GM03348 (cell line): ENCODE measurements at places on chromosomes 16 and 17.

DNA sequence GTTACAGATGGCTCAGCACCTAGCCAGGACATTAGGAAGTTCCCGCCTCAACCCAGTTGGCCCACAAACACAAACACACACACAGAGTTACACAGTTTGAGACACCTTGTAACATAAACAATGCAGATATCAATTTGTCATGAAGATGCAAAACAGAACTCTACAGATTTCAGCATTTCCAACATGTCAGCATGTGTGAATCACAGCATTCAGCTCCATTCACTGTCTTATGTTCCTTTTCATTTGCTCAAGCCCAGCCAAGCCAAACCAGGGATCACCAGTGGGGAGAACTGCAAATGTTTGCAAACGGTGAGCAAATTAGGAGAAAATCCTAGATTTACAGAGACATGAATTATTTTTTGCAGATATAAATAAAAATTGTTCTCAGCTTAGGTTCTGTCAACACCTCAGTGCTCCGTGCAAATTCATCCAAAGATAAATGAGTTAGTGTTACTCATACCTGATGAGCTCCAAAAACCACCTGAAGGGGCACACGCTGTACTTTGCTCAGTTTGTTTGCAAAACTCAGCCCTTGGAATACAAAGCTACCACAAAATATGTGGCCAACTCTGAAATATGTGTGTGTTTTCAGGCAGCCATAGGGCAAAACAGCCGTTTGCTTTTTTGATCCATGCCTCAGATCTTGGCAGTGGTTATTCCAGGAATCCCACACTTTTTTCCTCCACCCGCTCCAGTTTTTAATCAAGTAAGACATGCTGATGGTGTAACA lies 16.3 kb upstream of the COX10 start:
- no peak for DNase-seq

GRCh38 chr16:47979164-47979520 lies 176.7 kb downstream of the ABCC12 start:
- no peak for DNase-seq

GRCh38 chr16:30335598-30336474 lies 19.3 kb downstream of the CD2BP2 start:
- peak; percentile 13 for DNase-seq

GRCh38 chr17:49820773-49821172 lies 27.1 kb downstream of the TAC4 start:
- no peak for DNase-seq

DNA sequence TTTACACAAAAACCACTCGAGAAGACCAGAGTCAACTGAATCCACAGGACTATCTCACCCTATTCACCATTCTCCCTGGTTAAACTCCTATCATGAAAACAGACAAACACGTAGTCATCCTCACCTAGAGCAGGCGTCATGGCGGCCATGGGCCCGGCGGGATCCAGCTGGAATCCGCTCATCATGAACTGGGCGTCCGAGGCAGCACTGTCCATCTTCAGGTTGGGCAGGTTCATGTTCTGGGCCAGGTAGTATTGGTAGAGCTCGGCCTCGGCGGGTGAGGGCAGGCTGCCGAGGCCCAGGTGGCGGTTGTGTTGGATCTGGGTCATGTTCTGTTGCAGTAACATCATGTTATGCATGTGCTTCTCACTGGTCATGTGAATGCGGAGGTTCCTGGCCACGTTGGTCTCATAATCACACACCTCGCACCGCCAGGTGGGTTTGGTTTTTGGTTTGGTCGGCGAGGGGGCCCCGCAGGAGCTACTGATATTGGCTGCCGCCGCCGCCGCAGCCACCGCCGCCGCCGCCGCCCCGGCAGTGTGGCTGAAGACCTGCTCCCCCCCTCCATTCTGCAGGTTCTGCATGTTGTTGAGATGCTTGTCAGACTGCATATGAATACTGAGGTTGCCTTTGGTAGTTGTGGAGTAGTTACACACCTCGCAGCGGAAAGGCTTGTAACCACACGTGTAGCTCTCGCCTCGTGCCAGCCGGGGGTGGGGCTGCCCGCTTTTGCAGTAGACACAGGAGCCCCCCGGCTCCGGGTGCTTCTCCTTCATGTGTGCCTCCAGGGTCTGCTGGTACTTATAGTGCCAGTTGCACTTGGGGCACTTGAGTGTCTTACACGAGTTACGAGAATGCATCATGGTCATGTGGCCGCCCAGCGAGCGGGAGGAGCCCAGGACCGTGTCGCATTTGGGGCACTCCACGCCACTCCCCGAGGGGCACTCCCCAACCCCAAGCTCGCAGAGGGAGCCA lies 90.3 kb downstream of the ZFHX3 start:
- no peak for DNase-seq

- no peak for DNase-seq
These were observed 24.8 kb downstream of the DNAJA2 start for GRCh38 chr16:46948548-46949166.

DNA sequence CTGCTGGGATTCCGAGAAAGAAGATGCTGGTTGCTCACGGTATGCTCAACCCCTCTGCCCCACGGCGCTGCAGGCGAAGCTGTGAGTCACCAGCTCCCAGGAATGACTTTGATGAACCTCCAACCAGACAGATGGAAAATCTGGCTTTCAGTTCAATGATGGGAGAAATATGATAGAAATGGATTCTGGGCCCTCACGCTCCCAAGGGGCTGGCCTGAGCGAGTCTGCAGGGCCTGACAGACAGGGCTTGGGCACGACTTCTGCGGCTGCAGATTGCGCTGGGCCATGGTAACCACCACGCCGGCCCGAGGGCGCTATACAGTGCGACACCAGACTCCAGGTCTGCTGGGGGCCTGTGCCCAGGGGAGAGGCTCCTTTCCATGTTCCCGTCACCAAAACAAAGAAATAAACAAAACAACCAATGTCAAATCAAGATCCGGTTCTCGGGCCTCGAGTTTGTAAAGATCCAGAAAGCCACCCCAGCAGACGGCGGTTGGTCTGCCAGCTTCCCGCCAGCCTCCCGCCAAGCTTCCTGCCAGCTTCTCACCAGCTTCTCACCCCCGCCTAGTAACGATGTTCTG lies 11.1 kb upstream of the ABR start:
- peak; percentile 89 for DNase-seq

DNA sequence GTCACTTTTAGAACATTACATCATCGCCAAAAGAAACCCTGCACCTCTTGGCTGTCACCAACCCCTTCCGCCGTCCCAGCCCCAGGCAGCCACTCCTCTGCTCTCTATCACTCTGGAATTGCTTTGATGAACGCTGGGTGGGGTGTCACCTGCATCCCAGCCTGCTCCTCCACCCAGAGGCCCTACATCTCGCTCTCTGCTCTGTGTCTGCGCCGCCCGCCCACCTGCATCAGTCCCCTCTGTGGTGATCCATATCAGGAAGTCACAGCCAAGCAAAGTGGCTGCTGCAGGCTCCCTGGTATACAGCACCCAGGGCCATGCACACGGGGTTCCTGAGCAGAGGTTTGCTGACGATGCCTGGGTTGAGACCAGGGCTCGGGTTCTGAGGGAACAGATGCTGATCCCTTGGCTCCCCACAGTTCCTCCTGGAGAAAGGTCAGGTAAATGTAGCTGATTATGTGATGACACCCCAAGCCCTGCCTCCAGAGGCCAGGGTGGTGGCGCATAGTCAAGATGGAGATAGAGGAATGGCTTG lies 30.8 kb downstream of the MPRIP start:
- DNase-seq: no peak

DNA sequence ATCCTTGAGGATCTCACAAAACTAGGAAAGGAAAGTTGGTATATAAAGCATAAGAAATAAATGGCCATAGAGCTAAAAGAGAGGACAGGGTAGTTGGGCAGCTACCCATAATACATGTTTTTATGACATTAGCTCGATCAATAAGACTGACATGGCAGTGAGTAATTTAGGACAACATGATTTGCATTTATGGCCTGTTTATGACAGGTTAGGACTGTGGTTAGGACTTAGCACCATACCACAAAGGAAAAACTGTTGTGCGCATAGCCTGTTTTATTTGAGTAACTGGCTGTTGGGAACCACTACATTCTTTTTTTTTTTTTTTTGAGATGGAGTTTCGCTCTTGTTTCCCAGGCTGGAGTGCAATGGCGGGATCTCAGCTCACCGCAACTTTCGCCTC lies 18.0 kb upstream of the TRIM37 start:
- DNase-seq: no peak

- DNase-seq: no peak
These were observed 116.2 kb downstream of the GNAO1 start for GRCh38 chr16:56307534-56307873.

DNA sequence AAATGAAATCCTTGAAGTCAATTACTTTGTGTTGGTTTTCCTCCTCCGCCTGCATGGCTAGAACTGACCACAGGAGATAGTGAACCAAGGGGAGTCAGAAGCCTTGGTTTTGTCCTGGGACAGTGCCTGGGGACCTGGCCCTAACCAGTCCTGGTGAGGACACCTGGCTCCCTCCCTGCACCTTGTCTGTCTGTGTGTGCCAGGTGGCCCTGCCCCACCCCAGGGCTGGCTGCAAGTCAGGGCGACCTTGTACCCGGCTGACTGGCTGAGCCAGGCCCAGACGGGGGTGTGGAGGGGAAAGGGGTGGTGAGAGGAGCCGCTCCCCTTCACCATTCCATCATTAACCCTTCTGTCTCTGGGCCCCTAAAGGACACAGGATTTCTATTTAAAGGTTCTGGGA lies 3.4 kb downstream of the RAPGEFL1 start:
- DNase-seq: no peak

DNA sequence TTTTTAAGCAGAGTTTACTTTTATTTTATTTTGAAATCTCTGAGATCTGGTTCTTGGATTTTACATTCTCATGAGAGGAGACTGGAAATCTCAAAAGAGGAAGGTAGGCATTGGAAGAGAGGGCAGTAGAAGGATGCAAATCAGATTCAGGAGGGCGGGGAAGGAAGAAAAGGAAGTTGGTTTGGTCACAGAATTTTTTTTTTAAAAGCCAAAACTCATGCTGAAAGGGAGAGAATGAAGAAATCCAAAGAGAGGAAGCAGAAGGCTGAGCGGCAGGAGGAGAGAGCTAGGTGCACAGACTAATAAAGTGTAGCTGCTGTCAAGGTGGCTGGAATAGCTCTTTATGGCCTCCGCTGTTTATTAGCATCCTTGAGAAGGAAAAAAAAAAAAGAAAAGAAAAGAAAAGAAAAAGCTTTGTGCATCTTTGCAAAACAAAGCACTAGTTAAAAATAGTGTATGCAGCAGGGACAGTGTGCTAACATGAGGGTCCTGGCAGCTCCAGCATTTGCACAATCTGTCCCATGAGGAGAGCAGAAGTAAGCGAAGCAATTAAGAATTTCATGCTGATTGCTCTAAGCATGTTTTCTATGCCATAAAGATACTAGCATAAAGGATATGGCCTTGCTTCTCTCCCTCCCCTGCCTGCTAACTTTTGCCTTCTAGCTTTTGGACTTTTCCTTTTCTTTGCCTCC lies 194.2 kb downstream of the ZFHX3 start:
- DNase-seq: no peak

- no peak for DNase-seq
These were observed 209.4 kb upstream of the C16orf82 start for GRCh38 chr16:26857371-26857770.

DNA sequence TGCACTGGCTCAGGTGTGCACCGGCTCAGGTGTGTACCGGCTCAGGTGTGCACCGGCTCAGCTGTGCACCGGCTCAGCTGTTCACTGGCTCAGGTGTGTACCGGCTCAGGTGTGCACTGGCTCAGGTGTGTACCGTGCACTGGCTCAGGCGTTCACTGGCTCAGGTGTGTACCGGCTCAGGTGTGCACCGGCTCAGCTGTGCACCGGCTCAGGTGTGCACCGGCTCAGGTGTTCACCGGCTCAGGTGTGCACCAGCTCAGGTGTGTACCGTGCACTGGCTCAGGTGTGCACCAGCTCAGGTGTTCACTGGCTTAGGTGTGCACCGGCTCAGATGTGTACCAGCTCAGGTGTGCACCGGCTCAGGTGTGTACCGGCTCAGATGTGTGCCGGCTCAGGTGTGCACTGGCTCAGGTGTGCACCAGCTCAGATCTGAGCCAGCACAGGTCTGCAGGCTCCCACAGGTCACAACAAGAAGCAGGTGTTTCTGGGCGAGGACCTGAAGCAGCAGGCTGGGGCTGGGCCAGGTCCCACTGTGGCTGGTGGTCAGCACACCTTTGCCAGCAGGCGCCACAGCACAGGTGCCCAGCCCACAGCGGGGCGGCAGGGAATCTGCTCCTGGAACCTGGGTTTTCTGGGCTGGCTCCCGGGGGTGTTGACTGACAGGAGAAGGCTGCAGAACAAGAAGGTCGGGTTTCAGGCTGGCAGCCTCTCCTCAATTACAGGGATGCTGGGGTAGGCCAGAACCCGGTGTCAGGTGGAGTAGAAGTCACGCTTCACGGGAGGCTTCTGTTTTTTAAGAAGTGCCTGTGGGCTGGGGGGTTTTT lies 17.2 kb downstream of the METRNL start:
- DNase-seq: no peak

- DNase-seq: no peak
These were observed 19.1 kb upstream of the CHST6 start for GRCh38 chr16:75514296-75514695.

DNA sequence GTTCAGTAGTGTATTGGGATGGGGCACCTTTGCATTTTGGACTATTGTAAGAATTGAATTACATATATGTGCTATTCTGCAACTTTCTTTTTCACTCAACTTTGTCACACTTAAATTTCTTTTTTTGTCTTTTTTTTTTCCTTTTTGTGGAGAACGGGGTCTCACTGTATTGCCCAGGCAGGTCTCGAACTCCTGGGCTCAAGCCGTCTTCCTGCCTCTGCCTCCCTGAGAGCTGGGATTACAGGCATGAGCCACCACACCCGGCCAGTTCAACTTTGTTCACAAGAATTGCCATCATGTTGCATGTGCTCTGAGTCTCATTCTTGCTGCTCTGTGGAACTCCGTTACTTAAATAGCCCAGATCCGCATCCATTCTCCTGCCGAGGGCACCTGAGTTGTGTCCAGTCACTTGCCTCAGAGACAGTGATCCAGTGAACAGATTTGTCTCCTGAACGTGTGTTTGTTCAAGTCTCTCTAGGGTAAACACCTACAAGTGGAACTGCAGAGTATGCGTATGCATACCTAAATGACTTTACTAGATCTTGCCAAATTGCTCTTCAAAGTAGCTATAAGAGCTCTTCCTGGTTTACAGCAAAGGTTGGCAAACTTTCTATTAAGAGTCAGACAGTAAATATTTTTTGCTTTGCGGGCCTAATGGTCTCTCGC lies 3.4 kb upstream of the SLC38A10 start:
- no peak for DNase-seq

GRCh38 chr17:38958326-38958725 lies 8.9 kb downstream of the FBXO47 start:
- DNase-seq: peak; percentile 6

DNA sequence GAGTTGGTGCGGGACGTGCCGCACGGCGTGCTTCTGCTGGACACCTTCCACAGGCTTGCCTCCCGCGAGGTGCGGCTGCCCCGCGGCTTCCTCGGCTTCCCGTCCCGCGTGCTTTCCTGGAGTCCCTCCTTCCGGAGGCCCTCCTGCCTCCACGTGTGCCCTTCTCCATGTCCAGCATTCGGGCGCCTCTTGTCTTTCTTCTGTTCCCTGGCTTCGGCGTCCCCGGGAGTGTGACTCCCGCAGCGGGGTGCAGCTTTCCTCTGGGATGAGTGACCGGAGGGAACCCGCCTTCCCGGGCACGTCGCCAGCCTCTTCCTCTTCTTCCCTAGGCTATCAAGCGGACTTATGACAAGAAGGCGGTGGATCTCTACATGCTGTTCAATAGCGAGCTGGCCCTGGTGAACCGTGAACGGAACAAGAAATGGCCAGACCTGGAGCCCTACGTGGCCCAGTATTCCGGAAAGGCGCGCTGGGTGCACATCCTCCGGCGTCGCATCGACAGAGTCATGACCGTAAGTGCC lies 23.0 kb downstream of the DNAH2 start:
- DNase-seq: no peak

- DNase-seq: no peak
These were observed 1.9 kb upstream of the MT1B start for GRCh38 chr16:56649820-56650219.

- peak; percentile 67 for DNase-seq
These were observed 5.8 kb downstream of the NLGN2 start for GRCh38 chr17:7413346-7413985.
